ENCODE measurements at places on chromosomes 13 and 19.

GRCh38 chr13:109154146-109154545 is 524.7 kb downstream of the MYO16 start:
- no peak for DNase-seq

DNA sequence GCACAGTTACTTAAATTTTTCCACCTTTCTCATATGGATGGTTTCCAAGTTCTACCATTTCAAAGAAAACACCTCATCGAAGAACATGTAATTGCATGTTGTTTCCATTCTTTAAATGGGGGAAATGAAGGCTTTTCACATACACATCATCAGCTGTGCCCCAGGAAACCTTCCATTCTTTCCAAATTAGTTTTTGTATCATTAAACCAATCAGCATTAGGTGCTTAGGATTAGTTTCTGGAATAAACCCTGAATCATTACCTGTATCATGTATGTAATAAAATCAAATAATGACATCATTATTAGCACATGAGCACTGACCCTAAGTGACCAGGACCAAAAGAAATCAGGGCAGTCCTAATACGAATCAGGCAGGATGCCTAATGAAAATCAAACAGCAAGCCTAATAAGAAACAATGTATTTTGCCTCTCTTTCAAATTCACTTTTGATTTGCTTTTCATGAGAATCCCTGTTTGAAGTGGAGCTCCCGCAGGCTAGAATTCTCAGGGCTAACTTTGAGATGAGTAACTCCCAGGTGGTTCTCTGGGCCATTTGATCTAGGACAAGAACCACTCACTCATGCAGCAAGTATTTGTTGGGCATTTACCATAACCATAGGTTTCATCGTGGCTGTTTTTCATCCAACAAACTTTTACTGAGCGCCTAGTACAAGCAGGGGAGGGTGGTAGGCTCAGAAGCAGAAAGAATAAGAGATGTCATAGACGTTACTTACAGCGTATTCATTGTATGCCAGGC is 89.2 kb downstream of the MZT1 start:
- DNase-seq = peak; percentile 94

GRCh38 chr13:100666124-100666523 is 8.5 kb downstream of the TMTC4 start:
- no peak for DNase-seq

DNA sequence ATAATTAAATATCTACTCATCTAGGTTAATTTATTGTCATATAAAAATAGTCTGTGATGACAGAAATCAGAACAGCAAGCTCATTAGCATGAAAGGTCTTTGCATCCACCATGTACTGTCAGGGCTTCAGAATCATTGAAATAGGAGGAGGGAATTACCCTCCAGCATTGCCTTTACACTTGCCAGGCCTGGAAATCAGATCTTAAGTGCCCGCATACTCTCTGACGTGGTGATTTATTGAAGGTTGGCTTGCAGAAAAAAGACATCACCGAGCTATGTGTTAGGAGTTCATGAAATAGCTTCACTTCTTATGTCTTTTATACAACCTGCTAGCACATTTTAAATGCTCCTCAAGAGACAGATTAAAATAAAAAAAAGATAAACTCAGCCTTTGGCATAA is 661.7 kb upstream of the SLITRK1 start:
- DNase-seq = no peak

GRCh38 chr19:42370068-42370520 is 20.0 kb downstream of the CNFN start:
- DNase-seq = no peak

DNA sequence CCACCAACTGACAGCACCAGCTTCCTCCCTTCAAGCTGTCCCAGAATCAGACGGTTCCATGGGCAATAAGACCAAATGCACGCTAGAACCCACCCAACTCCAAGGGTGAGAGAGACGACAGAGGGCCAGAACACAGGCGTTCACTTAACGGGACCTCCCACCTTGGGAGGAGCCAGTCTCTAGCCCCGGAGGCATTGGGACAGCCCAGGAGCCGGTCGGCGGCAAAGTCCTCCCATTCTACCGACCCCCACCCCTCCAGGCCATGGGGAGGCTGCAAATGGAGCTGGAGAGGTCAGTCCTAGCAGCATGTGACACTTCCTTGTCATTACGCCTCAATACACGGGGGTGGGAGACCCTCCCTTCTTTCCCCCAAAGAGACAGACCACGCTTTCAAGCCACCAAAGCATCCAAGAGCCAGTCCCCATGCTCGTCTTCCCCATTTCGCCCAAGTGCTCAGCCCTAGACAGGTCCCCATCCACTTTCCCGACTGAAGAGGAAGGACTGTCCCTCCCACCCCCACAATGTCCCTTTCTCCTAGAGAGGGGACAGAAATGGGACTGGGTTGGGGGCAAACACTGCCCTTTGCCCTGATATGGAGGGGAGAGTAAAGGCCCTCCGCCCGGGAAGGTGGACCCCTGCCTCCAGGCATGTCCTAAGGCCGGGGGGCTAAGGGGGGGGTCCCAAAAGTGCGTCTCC is 964 bp downstream of the KHSRP start:
- peak; percentile 8 for DNase-seq

- no peak for DNase-seq
Observed at GRCh38 chr19:8004723-8005513, 523 bp downstream of the ELAVL1 start.

DNA sequence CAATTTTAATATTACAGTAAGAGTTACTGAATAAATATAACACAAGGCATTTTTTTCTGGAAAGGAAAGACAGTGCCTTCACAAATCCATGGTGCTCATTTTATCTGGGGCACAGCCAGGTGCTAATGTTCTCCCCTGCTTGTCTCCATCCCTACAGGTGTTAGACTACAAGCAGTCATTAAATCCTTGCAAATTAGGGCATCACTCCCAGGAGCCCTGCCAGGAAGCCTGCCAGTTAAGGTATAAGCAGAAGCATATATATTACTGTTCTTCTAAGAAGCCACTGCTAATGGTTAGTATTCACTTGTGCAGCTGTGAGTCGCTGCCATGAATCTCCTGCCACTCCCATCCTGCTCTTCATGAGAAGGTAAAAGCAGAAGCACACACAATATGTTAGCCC is 149.7 kb downstream of the OXGR1 start:
- no peak for DNase-seq

Measured in foreskin keratinocyte (primary cell).